Activated CD4-positive, alpha-beta T cell treated with anti-CD3 and anti-CD28 coated beads, Interleukin-2, Interleukin-4, amounts not matched to agents 100 ng/mL and 50 ng/mL, durations not matched to agents 16 hours and 8 hours (primary cell): ENCODE measurements at places on chromosomes 6 and 20.

GRCh38 chr20:47993035-47993755, 207.9 kb upstream of the SULF2 start:
- DNase-seq, result no peak

DNA sequence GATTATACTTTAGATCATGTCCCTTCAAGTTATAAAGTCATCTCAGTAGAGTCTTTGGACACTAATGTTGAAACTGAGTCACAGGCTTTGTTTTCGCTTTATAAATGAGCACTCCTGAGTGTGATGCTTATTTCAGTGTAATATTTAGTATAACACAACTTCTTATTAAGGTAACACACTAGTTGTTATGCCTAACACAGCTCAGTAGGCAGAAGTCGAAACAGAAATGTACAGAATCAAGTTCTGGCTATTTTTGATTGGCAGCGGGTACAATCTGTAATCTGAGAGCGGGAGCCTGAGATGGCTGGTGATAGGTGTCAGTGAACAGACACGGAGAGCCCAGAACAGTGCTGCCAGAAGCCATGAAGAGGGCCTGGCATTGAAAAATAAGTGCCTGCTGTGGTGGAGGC, 11.4 kb downstream of the HECA start:
- DNase-seq, result peak; percentile 83

- DNase-seq, result no peak
Measured at GRCh38 chr6:41784581-41785171, 2.8 kb upstream of the TOMM6 start.

DNA sequence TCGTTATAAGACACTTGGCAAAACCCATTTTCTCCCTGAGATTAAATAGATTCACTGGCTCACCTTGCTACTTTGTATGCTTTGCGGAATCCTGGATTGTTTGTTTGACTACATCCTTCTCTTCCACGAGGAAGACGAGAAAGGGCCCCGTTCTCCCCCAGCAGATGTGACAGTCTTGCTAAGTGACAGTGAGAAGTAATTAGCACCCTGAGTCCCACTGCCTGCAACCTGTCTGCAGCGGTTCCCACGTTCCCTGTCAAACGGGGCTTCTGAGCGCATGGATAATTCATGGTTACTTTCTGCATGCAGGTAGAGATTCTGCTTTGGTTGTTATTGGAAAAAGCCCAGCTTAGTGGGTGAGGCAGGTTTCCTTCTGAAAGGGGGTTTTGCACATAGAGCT, 163.7 kb downstream of the CDH26 start:
- DNase-seq, result no peak

DNA sequence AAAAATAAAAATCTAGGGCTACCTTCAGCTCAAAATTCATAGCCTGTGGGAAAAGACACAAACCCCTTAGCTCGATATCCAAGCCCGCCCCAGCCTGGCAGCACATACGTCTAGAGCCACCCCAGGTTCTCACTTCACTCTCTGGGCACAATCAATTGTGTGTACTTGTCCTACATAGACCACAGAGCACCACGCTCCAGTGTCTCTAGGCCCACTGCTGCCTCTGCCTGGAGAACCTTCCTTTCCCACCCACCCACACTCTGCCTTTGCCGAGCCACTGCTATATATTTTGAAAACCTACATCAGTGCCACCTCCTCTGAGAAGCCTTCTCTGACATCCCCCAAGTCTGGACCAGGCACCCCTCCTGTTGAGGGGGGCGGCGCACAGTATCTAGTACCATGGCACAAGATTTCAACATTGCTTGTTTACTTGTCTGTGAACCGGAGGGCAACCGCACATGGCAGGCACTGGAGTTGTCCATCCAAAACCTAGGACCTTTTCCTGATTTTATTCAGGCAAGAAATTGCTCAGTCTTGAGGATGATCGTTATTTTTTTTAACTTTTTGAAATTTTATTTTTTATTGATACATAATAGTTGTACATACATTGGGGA, 141.5 kb downstream of the UNC5CL start:
- DNase-seq, result no peak

DNA sequence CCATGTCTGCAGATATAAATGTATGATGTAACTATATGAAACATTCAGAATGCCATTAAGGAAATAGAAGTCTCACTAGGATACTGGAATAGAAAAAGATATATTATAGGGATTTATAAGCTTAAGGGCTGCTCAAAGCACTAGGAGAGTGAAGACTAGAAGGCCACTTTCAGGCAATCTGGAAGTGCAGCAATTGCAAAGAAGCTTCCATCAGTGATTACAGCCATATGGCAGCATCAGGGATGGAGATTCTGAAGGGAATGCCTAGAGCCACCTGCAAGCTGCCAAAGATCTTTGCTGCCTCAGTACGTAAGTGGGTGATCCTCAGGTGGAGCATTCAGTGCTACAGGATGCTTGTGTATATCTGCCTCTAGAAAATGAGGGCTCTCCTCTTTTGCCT, 796.2 kb upstream of the EPHA7 start:
- DNase-seq, result no peak

- DNase-seq, result no peak
Measured at GRCh38 chr20:6680854-6681253, 86.6 kb upstream of the BMP2 start.

DNA sequence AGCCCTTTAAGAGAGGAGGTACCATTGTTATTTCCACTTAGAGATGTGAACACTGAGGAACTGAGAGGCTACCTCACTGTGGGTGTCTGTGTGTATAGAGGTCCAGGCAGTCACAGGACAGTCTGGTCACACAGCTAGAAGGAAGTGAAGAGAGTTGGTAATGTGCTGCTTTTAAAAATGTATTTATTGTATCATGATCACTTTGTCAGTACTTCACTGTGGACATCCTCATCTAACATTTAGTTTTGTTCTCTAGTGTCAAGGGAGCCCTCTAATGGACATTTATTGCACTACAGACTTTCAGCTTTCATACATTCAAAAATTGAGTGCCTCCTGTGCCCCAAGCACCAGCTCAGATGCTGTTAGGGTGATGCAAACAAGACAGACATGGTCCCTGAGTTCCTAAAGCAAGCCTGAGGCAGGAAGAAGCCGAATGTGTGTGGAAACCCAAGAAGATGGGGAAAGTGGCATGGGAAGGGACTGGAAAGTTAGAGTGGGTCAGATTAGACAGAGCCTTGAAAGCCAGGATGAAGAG, 123.0 kb downstream of the SLC16A10 start:
- peak; percentile 72 for DNase-seq

GRCh38 chr20:19552221-19553180, 205.6 kb upstream of the RIN2 start:
- peak; percentile 2 for DNase-seq
